Stimulated activated CD4-positive, alpha-beta T cell treated with anti-CD3 and anti-CD28 coated beads, Interleukin-4, amount 100 ng/mL, for 24 hours (primary cell): ENCODE measurements at places on chromosomes 4 and X.

- DNase-seq: no peak
Observed at GRCh38 chrX:49266523-49267445, 2.3 kb upstream of the FOXP3 start.

DNA sequence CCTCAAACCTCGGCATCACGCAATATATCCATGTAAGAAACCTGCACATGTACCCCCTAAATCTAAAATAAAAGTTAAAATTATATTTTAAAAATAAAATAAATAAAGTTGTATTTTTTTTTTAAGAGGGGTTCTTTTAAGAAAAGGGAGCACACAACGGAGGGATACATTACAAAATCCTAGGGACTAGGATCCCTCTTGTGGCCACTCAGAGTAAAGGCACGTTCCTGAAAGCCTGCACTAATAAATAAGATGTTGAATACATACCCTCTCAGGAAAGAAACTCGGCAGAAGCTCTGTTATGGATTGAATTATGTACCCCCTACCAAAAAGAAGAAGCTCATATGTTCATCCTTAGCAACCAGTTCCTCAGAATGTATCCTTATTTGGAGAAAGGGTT is 50.9 kb upstream of the PRDX4 start:
- no peak for DNase-seq

GRCh38 chrX:65755786-65756185 is 88.3 kb downstream of the MSN start:
- no peak for DNase-seq

DNA sequence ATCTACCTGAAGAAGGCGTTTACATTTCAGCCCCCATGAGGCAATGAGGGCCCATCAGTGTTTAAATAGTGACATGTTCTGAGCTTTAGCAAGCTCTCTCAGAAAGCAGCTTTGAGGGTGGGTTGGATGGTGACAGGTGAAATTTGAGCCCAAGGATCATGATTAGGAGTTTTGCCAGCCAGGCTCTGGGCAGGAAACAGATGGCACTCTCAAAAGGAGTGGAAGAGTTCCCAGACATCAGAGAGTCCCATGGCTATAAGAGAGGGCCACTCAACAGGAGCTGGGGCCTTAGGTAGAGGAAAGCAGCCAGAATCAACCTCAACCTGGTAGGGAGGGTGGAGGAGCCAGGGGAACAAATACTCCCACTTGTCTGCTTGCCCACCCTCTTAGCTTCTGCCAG is 499.8 kb downstream of the MID1IP1 start:
- DNase-seq: no peak
